ENCODE measurements at places on chromosomes 12 and 14.

DNA sequence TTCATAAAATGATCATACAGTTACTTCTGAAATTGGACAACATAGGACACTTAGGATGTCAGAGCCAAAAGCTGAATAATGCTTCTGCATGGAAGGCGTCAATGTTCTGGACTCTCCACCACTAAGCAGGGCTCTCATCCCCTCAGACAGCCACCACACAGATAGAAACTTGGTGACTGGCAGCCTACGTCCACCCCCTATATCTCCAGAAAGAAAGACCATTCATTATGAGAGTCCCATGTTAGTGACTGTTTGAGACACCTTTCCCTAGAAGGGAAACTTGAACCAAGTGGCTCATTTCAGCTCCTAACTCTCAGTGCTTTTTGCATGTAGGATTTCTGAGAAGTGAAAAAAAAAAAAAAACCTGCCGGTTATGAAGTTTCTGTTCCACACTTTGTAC lies 251.0 kb upstream of the FKBP4 start:
- no peak for DNase-seq

DNA sequence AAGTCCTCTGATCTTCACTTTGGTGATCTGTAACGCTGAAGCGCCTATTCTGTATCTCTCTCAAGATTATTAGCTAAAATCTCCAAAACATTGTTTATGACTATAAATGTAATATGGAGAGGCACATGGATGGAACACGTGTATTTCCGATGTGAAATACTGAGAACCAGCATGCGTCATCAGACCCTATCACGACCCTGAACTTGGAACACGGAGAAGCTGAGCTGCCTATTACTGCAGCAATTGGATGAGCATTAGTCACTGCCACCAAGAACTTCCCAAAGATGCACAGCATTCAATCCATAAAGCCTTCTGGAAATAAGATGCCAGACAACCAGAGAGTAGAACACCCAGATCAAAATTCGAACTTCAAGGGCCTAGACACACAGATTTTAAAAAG lies 61.9 kb downstream of the PRKAB1 start:
- DNase-seq, result no peak

- DNase-seq, result no peak
Measured at GRCh38 chr14:68397371-68397811, 395.5 kb downstream of the ZFP36L1 start.

- DNase-seq, result no peak
Measured at GRCh38 chr12:38825006-38825405, 80.4 kb downstream of the CPNE8 start.

GRCh38 chr12:124772289-124773170 lies 91.1 kb downstream of the SCARB1 start:
- no peak for DNase-seq

DNA sequence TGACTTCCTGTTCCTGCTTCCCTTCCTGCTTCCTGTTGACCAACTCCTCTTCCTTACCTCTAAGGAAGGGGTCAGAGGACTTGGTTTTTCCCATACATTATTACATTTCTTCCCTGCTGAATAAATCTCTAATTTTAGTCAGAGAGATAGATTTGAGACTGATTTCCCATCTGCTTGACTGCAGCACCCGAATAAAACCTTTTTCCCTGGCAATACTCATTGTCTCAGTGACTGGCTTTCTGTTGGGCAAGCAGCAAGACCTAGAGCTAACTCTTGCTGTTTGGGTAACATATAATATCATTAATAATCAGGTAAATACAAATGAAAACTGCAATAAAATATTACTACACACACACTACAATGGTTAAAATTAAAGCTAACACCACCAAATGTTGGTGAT lies 132.2 kb downstream of the FSCB start:
- no peak for DNase-seq

DNA sequence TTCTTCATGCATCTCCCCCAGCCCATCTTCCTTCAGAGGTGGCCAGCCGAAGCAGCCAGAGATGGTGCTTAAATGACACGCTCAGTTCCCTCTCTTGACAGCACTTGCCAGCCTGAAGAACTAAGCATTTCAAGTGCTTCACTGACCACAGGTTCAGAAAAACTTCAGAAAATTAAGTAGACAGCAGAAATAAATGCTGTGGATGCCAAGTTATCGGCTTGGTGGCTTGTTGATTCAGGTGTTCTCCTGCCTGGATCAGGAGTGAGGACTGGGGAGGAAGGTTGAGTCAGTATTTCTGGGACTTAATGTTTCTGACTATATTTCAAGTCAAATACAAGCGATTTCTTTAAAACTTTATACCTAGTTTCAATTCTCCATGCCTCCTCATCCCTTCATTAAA lies 58.2 kb downstream of the CRACR2A start:
- no peak for DNase-seq

DNA sequence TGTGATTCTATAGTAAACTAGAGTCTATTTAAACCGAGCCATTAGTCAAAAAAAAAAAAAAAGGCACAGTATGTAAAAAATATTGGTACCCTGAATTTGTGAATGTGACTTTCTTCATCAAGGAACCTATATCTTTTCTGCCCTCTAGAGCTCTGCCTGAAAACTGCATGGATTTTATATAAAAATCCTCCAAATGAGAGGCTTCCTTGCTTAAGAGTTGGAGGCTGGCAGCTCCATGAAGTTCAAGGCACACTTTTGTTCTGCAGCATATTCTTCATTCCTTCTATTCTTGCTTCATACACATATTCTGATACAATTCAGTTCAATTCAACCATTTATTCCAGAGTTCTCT lies 23.1 kb upstream of the NKX2-8 start:
- no peak for DNase-seq

DNA sequence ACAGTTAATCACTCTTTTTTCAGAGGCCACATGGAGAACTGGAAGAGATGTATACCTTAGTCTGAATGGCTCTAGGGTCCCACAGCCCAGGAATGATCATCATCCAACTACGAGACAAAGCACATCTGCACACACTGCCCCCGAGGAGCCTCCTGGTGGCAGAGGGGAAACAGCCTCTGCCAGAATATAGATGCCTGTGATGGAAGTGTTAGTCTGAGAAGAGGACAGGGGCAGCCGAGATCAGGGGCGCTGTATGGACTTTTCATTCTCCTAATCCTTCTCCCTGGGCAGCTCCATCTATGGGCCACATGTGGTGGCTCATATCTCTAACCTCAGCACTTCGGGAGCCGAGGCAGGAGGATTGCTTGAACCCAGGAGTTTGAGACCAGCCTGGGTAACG lies 82.8 kb upstream of the CAPRIN2 start:
- DNase-seq, result no peak

- DNase-seq, result no peak
Measured at GRCh38 chr14:55448141-55448614, 7.8 kb upstream of the TBPL2 start.

DNA sequence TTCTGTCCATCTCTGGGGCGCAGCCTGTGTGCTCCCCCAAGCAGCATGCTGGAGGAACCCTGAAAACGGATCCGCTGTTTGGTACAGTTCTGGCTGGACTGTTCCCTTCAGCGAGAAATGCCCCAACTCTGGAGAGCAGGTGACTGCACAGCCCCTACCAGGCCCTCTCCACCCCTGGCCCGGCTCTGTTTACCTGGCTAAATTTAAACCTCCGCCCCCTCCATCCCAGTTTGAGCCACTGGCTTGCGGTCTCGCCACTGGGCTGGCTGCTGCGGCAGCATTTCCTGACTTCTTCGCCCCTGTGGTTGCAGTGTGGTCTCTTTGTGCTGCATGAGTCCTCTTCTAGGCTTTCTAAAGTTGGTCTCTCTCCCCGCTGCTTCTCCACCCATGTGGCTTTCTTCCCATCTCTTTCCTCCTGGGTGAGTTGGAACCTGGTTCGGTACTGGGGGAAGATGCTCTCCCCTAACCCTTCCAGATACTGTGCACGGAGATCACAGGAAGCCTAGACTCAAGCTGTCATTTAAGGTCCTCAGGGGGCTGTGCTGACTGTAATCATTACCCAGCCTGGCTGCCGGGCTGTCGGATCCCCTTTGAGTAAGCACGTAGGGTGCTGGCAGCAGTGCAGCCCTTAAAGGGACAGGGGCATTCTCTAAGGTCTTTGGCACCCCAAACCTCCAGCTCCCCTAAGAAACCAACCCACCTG lies 60.6 kb downstream of the FBXL14 start:
- DNase-seq, result no peak

- DNase-seq, result no peak
Measured at GRCh38 chr14:74403619-74404417, 22.2 kb downstream of the SYNDIG1L start.

GRCh38 chr12:2076196-2076570 lies 23.4 kb downstream of the CACNA1C start:
- no peak for DNase-seq

DNA sequence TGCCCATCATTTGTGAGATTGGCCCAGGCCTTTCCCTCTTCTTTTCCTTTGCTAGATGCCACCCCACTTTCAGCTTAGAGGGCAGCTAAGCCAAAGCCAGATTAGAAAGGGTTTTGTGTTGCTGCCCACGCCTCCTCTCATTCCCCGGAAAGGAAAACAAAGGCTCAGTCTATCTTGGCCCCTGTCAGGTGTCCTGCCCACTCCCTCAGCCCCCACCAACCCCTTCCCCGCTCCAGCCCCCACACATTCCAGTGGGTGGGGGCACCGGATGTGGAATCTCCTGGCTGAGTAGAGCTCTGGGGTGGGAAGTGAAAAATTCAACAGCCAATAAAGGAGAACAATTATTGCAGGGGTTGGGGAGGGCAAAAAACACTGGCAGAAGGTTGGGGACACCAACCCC lies 2.2 kb downstream of the BLOC1S1 start:
- peak; percentile 77 for DNase-seq
